Stimulated activated naive CD8-positive, alpha-beta T cell treated with anti-CD3 and anti-CD28 coated beads, Interleukin-15, Interleukin-2, amounts not matched to agents 100 U/mL and 50 U/mL, for 24 hours (primary cell): ENCODE measurements at places on chromosomes 3 and 15.

DNA sequence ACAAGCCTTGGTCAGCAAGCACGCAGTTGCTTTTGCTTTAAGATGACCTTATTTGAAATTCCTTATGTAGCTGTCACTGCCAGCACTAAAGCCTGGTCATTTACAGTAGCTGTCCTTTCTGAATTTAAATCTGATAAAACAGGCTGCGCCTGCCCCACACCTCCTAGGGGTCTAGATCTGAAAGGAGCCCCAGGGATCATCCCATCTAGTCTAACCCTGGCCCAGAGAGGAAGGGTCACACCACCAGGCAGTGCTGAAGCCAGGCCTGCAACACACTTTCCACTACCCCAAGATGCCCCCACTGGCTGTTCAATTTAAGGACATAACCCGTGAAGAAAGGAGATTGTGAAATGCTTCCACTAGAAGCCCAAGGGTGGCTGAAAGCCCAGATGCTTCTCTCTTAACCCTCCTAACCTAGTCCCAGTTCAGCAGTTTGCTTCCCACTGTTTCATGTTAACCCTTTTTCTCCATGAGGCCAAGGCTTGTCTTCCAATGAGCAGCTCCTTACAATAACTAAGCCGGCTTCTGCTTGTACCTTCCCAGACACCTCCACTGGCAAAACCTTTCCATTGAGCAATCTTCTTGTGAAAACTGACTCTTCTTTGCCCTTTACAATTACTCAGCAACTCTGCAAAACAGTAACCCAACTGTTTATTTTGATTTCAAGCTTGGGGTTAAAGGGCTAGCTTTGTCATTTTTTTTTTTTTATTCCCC is 198.9 kb upstream of the LPP start:
- no peak for DNase-seq

- peak; percentile 68 for DNase-seq
Measured at GRCh38 chr3:20054549-20054987, 14.3 kb downstream of the KAT2B start.

GRCh38 chr15:63953524-63953923 is 92.8 kb downstream of the DAPK2 start:
- DNase-seq = no peak

- no peak for DNase-seq
Measured at GRCh38 chr3:130677343-130677742, 69.3 kb downstream of the PIK3R4 start.

- DNase-seq = no peak
Measured at GRCh38 chr15:68449389-68449788, 17.4 kb upstream of the ITGA11 start.

DNA sequence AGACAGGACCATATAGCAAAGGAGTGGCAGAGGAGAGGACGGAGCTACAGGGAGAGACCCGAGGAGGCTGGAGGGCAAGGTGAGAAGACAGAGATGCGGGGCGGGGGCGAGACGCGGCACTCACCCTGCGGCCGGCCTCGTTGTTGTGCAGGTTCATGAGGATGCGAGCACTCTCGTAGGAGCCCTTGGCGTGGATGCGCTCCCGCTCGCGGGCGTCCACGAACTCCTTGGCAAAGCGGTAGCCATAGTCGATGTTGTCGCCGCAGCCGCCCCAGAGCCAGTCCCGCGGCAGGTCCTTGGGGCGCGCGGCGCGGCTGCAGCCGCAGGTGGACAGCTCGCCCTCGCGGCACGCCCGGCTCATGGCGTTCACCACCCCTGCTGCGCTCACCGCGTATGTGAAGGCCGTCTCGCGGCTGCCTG is 12.9 kb downstream of the WNT5A start:
- no peak for DNase-seq

DNA sequence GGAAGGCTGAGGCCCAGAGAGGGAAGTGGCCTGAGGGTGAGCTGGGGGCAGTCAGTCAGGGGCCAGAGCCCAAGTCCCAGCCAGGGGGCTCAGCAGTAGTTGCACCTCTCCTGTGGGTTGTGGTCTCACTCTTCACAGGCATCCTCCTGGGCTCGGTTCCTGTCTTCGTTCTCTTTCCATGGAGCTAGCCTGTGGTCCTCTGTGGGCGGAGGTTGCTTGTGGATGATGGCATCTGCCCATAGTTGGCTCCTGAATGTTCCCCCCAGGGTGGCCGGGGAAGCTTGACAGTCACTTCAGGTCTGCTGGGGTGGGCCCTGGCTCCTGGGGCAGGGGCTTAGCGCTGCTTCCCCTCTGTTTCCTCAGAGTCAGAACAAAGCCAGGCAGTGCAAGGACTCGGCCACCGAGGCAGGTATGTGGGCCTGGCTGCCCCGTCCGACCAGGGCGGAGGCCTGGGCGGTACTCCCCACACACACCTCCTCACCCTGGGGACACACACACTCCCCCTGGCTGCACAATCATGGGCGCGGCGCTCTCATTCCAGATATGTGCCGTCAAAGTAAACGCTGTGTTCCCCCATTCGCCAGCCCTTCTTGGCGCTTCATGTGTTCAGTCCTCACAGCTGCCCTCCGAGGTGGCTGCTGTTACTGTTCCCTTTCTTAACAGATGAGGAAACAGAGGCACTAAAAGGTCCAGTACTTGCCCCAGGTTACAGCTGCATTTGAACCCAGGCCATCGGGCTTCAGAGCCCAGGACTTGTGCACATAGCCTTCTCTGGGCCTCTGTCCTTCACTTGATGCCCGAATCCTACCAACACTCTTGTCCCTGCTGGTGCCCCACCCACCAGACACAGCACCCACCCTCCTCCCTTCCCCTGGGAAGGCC is 34.5 kb downstream of the PSTPIP1 start:
- DNase-seq = peak; percentile 4

GRCh38 chr3:188126276-188126675 is 27.7 kb upstream of the LPP start:
- DNase-seq = no peak

DNA sequence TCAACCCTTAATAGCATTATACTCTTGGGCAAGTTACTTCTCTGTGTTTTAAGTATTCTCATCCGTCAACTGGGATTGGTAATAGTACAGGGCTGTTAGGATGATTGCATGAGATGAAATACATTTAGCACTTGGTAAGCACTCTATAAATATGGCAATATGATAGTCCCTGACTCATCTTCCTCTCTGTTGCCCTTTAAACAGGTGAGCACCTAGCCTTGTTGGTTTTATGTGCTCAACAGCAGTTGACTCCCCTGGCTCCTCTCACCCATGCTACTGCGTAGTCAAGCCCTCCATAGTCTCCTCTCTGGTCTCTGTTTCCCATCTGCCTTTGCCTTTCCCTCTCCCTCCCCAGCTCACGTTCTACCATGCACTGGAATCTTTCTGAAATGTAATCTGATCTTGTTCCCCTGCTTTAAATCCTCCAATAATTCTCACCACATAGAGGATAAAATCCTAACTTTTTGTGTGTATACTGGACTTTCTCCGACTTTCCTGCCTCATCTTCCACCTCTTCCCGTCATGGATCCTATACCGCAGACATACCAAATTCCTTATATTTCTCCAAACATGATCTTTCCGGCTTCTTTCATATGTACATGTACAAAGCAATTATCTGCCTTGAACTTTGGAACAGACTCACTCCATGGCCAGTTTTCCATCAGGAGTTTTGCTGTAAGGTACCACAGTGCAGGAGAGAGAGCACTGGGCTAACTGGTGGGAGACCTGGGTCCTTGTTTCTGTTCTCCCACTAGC is 42.3 kb downstream of the FSD2 start:
- no peak for DNase-seq

DNA sequence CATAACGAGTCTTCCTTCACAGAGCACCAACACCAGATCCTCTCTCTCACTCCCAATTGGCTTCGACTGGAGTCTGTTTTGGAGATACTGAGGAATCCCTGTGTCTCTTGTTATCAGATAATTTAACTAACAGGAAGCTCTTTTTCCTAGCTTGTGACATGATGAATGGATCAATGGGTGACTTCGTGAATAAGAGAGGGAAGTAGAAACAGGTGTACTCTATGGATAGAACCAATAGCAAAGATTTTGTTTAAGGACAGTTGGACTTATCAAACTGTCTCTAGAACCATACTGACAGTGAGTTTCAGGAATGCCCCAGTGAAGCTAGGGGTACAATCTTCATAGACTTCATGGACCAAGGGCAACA is 29.4 kb upstream of the KLHL6 start:
- no peak for DNase-seq

- DNase-seq = no peak
Measured at GRCh38 chr3:172203522-172204258, 164.3 kb downstream of the FNDC3B start.
